ENCODE measurements at places on chromosomes 2 and 18.

DNA sequence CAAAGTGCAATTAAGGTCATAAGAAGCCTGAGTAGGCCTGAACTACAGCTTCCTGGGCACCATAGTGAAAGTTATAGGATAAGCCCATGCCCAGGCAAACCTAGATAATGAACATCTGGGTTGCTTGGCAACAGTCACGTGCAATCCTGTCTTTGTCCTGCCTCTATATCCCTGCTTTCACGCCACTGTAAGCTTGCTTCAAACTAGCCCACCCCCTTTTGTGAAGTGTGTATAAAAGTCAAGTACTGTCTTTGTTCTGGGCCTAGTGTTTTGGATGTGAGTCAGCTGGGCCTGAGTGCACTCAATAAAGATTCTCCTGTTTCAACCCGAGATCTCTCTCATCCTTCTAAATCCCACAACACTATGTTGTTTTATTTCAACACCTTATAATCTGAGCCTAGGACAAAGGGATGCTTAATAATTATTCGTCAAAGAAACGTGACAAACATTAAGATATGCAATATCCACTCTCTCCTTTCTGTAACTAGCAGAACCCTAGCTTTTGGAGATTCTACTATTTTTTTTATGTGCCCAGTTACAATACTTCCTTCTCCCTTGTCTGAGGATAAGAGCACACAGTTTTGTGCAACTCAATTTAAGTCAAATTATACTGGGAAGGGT lies 927.8 kb downstream of the SUCLG1 start:
- DNase-seq: no peak

GRCh38 chr2:5691985-5692529 lies at the start of gene SOX11:
Gene SOX11, plus strand, starts transcription at chr2:5692384. Its CDS starts 338 bp downstream, at chr2:5692722.
- no peak for DNase-seq

DNA sequence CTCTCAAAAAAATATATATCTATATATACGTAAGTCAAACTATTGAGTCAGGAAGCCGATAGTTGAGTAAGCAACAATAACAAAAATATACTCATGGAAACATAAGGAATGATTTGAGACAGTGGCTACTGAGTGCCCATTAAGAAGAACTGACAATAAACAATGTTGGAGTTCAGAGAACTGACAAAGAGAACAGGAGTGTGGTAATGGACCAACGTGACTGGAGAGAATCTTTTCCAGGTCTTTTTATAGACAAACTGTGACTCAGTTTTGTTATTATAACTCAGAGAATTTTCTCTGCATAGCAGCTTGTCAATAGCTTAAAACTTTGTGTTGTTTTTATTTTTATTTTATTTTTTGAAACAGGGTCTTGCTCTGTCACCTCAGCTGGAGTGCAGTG lies 4.6 kb upstream of the GALM start:
- DNase-seq: no peak

DNA sequence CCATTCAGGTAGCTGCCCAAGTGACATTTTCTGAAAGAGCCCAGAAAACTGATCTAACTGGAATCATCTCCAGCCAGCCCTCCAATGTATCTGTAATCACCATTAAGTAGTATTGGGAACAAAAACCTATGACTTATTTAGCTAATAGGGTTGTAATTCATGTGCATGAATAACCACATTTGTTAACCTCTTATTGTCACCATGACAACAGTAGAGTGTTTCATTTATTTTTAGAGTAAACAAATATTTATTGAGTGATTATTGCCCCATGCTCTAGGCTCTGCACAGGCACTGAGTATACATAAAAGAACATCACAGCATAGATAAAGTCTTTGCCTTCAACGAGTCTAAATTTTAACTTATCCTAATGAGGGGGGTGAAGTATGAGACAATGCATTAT lies 265.4 kb upstream of the UBE2E3 start:
- no peak for DNase-seq

DNA sequence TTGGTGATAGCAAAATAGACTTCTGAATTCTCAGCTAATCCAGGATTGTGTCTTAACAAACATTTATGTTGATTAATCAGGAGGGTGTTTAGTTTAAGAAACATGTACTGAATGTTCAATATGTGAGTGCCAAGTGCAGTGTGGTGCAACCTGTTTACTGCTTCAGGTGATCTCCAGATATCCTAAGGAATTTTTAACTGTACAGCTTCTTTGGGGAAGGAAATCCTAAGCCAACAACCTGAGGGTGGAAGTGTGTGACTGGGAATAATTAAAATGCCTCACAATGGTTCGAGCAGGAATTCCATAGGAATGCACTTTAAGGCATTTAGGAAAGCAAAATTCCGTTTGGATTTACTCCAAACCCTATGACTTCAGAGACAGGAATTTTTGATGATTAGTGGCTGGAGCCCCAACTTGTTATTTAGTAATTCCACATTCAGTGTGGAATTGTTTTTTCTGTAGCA lies 16.4 kb downstream of the CRIM1 start:
- DNase-seq: no peak

GRCh38 chr2:94874277-94874997 lies 3.2 kb downstream of the TEKT4 start:
- DNase-seq: no peak

- no peak for DNase-seq
Observed at GRCh38 chr2:123738643-123739042, 286.4 kb upstream of the CNTNAP5 start.

DNA sequence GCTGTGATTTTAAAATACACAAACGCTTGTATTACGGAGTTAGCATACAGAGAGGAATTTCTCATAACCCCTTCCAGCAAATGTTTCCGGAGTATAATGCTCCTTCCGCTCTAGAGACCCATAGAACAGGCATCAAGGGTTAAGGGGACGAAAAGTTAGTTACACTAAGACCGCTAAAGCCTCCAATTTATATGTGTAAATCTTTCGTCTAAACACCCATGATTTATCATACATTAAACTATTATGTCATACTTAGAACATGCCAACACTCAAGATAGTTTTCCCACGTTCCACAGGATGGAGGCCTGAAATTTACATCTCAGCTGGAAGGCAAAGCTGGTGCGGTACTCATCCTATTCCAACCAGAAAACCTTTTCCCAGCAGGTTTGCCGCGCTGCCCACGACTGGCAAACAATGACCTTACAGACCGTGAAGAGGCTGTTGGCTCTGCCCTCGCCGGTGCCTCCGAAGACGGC lies 650 bp downstream of the ORMDL1 start:
- no peak for DNase-seq

- DNase-seq: no peak
Observed at GRCh38 chr18:26821181-26821580, 44.3 kb downstream of the AQP4 start.

GRCh38 chr18:76604935-76605240 lies 109.8 kb upstream of the ZNF516 start:
- no peak for DNase-seq

- no peak for DNase-seq
Observed at GRCh38 chr2:110659248-110659647, 18.6 kb downstream of the BUB1 start.

DNA sequence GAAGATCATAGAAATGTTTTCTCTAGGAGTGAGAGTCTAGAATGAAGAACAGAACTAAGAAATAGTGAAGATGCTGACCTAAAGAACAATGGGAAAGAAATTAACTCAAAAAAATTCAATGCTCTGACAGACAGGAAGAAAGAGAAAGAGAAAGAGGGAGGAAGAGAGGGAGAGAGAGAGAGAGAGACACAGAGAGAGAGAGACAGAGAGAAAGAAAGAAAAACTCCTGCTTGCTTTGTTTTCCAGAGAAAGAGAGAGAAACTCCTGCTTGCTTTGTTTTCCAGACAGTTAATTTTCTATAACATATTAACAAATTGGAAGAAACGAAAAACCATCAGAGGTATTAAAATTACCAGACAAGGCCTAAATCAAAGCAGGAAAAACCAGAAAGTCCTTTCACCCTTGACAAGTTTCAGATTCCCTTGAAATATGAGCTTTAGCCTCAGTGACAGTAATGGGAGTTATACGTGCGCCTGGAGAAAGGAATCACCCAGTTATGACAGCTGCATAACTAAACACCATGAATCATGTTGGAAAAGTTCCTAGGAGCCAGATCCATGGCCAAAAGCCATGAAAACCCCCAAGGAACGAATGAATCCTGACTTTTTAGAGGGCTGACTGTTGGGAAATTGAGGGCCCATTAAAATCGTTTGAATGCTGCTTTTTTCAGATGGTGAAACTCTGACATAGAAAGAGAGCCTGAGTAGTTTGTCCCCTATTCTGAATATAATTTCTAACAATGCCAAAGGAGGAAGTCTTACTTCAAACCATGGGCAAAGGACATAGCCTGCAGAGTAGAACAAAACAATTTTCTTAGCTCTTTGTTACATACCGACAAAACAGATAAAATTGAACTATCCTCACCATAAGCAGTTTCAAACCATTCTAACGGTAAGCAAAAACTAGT lies 228.6 kb upstream of the CHST9 start:
- DNase-seq: no peak

- no peak for DNase-seq
Observed at GRCh38 chr18:3097082-3097481, 84.1 kb upstream of the LPIN2 start.

GRCh38 chr18:29164020-29164706 lies 987.2 kb upstream of the CDH2 start:
- DNase-seq: no peak

DNA sequence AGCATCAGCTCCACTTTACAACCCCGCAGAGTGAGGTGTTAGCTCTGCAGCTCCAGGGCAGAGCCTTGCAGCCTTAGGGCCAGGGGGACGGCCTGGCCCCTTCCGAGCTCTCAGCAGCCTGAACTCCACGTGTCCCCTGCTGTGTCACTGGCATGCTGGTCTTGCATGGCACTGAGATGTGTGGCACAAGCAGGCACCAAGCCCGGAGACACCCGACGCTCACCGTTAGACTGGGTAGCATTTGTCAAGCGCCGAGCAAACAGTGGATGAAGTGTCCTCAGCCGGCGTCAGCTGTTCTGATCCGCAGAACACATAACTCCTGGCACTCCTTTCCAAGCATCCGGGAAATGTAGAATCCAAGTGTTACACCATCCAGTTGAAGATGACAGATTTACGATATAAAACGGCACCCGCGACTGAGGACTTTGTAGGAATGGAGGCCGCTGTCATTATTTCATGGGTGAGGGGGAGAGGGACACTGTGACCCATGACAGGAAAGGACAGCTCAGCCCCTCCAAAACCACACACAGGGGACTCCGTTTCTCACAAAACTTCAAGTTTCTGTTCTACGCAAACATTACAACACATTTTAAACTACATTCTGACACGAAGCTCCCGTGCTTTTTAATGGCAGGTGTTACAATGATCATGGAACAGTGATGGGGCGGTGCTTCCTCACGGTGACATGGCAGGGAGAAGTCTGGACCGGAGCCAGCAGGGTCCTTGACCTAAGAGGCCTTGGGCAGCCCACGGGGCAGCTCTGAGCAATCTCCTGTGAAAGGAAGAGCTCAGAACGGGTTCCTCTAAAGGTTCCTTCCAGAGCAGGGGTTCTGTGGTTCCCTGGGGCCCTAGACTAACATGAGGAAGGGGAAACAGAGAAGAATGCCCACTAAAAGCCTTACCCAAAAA lies 89.4 kb downstream of the HDAC4 start:
- DNase-seq: no peak

- no peak for DNase-seq
Observed at GRCh38 chr2:3751806-3752205, 48.4 kb downstream of the DCDC2C start.

- DNase-seq: no peak
Observed at GRCh38 chr18:38966841-38967240, 1401.2 kb upstream of the CELF4 start.

DNA sequence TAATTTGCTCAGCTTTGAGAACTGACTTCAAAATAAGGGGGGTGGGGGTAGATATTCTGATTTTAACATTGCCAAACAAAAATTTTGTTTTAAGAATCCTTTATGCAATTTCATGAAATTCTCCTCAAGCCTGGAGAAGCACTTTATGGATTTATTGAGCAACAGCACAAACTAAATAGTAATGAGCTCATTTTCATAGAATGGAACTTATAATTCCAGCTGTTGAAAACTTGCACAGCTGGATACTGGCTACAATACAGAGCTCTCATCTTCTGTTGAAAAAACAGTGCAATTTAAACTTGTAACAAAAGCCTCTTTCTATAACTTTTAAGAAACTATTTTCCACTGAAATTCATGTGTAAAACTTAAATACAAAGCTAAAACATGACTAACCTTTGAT lies 137.6 kb upstream of the FN1 start:
- no peak for DNase-seq

DNA sequence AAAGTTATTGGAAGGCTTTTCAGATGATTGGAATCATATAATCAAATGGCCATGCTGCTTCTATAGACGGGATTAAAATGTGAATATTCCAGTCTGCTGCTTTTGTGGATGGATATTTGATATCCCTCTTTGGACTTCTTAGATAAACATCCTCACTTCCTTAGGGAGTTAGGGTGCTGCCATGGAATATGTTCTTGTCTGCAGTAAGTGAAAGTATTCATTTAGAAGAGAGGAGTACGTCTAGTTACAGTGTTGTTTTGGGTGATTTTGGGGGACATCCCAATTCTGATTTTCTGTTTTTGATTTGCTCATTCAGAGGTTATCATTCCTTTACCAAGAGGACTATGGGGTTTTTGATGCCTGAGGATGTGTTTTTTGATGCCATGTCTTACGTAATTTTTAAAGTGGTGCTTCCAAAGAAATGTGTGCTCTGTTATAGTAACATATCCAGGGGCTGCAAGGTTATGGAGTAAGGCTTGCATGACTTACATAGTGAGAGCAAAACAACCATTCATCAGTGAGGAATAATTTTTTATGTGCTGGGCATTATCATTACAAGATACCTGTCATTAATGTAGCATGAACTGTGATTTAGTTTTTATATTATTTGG lies 33.6 kb downstream of the ASXL3 start:
- no peak for DNase-seq

- no peak for DNase-seq
Observed at GRCh38 chr2:9772999-9773902, 70.0 kb upstream of the TAF1B start.

GRCh38 chr2:53104263-53104662 lies 663.3 kb upstream of the CHAC2 start:
- DNase-seq: no peak

DNA sequence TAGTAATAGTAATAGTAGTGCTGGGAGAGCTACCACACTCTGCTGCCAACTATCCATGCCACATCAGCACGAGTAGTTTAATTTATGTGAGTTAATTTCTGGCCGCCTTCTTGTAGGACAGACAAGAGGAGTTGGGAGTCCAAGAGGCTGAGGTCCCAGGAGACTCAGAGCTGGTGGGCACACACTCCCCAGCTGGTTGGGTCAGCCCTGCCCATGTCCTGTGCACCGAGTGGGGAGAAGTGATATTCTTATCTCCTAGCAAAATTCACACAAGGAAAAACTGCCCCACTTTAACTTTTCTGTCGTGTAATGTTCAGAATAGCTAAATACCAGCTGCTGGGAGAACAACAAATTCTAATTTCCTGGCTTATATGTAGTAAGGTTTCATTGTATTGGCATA lies 15.2 kb upstream of the MAP4K4 start:
- DNase-seq: no peak

GRCh38 chr2:9307535-9307934 lies 100.9 kb downstream of the ASAP2 start:
- DNase-seq: no peak
